Stimulated activated CD4-positive, alpha-beta T cell treated with anti-CD3 and anti-CD28 coated beads, Interleukin-1b, Interleukin-23, amount 100 ng/mL, for 24 hours (primary cell): ENCODE measurements at places on chromosomes 5 and 9.

DNA sequence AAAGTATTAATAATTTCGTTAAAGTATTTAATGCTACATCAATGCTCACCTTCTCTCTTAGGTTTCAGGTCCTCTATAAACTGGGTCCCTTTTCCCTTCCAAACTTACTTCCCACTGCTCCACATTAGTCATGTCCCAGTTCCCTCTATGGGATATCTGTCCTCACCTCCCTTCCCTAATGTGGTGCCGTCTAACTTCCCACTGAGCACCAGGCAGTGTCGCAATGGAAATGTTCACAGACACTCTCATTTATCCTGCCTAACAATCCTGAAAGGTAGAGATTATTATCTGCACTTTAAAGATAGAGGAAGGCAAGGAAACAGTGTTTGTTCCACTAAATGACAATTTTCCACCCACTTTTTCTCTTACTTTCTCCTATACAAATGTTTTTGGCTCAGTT, 329.7 kb downstream of the CWC27 start:
- DNase-seq: no peak

DNA sequence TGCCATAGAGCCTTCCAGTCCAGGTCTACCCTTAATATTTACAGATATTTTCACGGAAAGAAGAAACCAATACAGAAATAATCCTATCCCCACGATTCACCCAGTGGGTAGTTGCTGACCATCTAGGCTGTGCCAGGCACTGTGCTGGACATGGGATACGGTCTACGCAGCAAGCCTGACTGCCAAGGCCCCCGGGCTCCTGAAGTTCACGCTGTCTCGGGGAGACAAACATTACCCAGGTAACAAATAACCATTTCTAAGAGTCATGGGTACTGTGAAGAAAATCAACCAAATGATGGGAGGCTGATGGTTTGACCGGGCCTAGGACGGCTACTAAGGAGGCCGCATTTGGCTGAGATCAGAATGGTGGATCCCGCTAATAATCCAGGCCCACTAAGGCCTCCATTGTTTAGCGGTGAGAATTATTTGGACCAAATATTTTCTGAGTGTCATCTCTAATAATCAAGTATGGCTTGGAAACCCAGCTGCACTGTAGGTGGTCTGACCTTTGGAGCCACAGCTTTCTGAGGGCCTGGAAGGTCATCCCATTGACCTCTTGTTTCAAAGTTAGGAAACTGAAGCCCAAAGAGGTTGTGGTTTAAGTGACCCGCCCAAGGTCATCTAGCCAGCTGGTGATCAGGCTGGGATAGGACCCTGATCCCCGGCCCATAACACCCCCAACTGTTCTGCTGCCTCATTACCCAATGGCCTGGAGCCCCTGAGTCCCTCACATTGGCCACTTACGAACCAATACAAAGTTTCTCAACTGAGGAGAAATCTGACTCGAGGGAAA, 82.4 kb downstream of the AK8 start:
- no peak for DNase-seq

DNA sequence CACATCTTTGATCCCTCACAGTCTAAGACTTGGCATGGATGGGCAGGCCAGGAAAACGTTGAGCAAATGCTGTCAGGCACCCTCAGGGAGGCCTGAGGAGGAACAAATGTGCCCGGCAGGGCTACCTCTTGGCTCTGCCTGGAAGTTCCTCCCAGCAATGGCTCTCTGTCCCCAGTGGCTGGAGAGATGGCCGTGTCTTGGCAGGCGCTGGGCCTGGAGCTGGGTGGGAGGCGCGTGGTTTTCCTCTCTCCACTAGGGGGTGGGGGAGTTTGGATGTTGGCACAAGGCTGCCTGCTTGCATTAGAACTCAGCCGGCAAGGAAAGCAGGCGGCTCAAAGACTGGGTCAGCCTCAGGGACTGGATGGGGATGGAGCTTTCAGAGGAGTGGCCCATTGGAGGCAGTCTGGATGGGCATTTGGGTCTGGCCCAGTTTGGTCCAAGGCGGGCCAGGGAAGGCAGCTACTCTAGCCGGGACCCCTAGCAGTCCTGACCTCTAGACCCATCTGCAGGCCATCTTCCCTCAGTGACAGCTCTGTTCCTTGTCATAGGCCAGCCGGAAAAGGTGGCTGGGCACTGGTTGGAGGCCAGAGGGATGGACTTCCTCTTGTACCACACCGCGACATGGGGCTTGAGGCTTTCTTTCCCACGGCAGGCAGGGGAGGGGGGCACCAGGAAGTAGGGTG, 68.2 kb upstream of the STC2 start:
- no peak for DNase-seq

GRCh38 chr5:61586096-61587084, 254.3 kb downstream of the ZSWIM6 start:
- DNase-seq: no peak

DNA sequence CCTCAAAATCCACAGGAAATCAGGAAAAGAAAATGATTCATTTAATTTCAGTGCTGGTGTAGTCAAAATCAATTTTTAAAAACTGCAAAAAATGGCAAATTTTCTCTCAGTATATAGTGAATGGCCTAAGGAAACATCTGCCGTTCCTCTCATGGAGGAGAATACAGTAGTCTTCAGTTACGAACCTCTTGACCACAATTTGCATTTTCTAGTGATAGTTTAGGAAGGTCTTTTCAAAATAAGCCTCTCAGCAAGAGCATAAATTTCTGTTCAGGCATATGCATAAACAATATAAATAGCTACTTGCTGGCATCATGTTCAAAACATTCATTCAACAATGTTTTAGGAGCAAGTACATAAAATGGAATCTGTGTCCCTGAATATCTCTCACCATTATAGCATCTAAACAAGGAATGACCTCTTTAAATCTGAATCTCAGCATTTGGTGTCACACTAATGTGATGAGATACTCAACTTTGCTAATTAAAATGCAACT, 33.5 kb downstream of the HAPLN1 start:
- no peak for DNase-seq

GRCh38 chr9:18357321-18357720, 116.6 kb upstream of the ADAMTSL1 start:
- no peak for DNase-seq

GRCh38 chr9:101376111-101376848, 8.5 kb downstream of the BAAT start:
- no peak for DNase-seq

DNA sequence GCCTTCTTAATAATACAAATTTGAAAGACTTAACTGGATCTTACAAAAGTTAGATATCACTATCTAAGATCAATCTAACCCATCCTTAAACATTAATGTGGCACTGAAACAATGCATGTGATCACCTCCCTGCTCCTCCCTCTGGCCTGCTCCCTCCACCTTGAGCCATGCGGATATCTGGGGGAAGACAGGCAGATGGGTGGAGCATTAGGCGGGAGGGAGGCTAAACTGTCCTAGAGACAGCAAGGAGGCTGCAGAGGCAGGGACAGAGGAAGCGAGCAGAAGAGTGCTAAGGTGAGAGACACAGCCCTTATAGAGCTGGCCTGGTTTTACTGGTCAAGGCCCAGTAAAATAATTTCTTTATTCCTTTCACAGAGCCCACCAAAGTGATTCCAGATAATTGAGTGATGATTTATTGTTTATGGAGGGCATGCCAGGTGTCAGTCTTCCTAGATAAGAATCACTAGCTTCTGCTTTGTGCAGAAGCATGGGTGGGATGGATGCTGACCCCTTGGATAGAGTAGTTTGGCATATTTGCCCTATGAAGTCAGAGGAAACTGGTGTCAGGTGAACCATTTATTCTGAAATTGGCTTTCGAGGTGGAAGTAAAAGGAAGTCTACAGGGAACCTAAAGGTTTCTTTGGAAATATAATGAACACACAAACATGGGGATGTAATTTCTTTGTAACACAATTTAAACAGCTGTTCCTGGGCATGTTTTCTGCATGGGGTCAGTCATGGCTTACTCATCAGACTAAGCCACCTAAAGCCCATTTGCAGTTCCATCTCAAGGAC, 188.3 kb downstream of the GNAQ start:
- no peak for DNase-seq

GRCh38 chr9:101567725-101568350, 26.9 kb downstream of the PPP3R2 start:
- no peak for DNase-seq

- no peak for DNase-seq
Measured at GRCh38 chr5:141835928-141836670, 42.1 kb downstream of the PCDH1 start.

- DNase-seq: no peak
Measured at GRCh38 chr9:97694769-97695168, 2.4 kb downstream of the XPA start.

- no peak for DNase-seq
Measured at GRCh38 chr5:171475596-171475995, 56.1 kb downstream of the FGF18 start.

- DNase-seq: no peak
Measured at GRCh38 chr5:103428411-103428871, 134.1 kb downstream of the NUDT12 start.

GRCh38 chr5:86155796-86156195, 461.9 kb upstream of the COX7C start:
- DNase-seq: no peak

DNA sequence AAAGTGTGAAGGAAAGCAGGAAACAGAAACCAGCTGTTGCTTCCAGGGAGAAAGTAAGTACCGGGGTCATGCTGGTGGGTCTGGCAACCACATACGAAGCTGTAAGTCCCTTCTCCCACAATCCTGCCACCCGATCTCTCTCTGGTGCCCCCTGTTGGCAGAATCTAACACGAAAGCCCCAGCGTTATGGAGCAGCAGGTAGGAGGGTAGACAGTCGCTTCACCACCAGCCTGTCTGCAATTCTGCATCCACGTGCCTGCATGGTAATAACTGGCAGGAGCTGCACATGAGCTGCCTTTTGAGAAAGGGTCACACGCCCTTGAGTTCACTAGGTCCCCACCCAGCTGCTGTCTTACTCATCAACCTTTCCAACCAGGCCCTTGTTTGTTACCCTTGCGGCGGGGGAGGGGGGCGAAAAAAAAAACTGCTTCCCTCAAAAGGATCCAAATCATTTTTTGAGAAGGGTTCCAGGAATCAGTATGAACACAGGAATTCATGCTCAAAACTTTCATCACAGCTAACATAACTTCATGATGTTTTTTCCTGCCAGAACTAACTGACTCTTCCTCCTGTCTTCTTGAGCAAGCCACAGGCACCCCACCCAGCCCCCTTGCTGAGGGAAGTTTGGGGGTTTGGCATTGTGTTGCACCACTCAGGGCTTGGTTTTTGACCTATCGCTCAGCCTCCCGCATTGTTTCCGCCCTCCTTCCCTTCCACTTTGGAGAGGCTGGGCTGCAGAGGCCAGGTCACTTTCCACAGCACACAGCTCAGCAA, 19.6 kb upstream of the TMEM252 start:
- DNase-seq: no peak

- DNase-seq: no peak
Measured at GRCh38 chr9:85639675-85640186, 102.0 kb downstream of the AGTPBP1 start.

GRCh38 chr5:53403758-53404157, 76.7 kb upstream of the FST start:
- no peak for DNase-seq

DNA sequence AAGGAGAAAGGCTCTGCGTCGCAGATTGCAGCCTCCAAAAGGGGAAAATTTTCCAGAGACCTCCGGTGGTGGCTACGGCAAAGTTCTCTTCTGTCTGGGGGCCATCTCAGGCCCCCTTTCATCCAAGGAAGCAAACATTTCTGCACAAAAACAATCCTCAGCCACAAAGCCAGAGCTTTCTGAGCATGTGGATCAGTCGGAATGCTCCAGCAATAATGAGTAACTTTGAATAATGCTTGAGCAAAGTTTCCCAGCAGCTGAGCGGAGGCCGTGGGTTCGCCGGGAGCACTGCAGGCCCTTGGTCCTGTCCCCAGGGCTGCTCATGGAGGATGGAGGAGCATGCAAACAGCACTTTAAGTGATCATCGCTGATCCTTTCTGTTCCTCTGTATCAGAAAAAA, 60.2 kb upstream of the UNC5A start:
- DNase-seq: no peak

DNA sequence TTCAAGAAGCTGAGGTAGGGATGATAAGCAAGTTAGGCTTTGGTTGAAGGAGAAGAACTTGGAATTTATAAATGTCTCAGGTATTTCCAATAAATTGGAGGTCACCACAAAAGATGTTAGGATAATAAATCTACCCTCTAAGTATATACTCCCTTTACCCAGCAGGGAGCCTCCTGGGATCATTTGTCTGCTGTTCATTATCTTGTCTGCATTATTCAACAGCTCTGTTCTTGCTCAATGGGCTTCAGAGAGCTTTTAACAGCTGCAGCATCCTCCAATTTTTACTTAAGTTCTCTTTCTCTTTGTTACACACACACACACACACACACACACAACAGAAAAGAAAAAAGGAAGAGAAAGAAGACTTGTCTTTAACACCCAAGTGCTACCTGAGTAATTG, 51.7 kb upstream of the VPS13A start:
- DNase-seq: no peak

GRCh38 chr5:171750311-171750788, 35.3 kb upstream of the SMIM23 start:
- no peak for DNase-seq

DNA sequence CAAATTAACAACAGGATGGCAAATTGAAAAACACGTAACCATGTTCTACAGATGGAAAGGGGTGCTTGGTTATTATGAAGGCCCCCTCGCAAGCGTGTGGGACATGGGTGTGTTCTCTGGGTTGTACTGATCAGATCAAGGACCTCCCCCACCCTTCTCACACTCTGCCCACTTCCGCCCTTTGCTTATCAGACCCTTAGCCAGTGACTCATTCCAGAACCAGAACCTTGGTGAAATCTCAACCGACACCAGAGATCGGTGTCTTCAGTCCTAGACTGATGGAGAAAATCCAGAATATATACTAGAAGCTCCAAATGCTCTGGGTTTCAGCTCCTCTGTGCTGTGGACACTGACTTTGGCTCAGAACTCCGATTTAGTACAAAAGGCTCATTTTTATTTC, 64.9 kb downstream of the PTTG1 start:
- no peak for DNase-seq

- DNase-seq: peak; percentile 99
Measured at GRCh38 chr9:128249908-128250838, 25.6 kb downstream of the GOLGA2 start.

- DNase-seq: no peak
Measured at GRCh38 chr9:109975574-109976295, 195.7 kb downstream of the PALM2AKAP2 start.

DNA sequence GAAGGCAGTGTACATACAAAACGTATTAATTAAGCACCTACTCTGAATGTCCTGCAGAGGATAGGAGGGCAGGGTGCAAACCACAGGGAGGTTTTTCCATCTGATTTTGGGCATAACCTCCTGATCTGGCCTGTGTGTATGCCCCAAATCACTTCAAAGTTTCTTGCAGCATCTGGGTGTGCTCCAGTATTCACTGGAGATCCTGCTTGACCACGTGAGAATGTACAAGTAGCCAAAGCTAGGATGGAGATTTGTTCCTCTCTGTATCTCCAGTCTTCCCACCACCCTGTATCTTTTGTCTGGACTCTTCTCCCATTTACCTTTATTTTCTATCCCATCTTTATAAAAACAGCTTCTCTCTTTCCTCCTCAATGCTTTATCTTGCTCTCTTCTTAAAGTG, 207.7 kb downstream of the FBXL7 start:
- no peak for DNase-seq
